ENCODE measurements at places on chromosomes 4 and X.

GRCh38 chr4:74377714-74378113, 12.8 kb downstream of the EREG start:
- no peak for DNase-seq

DNA sequence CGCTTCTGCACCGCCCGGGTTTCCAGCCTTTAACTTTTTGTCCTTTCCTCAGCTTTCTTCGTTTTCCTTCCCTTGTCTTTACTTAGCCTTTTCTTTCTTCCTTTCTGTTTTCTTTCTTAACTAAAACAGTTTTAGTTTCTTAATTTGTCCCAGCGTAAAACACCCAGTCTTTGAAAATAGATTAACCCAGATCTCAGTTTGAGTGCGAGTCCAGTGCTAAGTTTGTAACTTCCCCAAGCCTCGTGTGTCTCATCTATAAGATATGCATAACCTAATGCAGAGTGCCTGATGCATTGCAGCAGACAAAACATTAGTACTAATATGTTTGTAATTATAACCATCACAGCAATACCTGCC, 460 bp upstream of the GEMIN8 start:
- DNase-seq = peak; percentile 6

GRCh38 chr4:110614173-110614963, 8.5 kb downstream of the PITX2 start:
- DNase-seq = no peak

DNA sequence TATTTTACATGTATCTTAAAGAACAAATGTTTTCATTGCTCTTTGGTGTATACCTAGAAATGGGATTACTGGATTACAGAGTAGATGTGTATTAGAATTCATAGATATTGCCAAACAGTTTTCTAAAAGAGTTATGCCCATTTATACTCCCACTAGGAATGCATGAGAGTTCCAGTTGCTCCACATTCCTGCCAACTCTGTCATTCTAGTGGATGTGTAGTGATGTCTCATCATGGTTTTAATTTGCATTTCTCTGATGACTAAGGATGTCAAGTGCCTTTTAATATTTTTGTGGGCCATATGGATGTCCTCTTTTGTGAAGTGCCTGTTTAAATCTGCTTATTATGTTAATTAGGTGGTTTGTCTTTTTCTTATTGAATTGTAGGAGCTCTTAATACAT, 65.6 kb upstream of the BMP2K start:
- no peak for DNase-seq

DNA sequence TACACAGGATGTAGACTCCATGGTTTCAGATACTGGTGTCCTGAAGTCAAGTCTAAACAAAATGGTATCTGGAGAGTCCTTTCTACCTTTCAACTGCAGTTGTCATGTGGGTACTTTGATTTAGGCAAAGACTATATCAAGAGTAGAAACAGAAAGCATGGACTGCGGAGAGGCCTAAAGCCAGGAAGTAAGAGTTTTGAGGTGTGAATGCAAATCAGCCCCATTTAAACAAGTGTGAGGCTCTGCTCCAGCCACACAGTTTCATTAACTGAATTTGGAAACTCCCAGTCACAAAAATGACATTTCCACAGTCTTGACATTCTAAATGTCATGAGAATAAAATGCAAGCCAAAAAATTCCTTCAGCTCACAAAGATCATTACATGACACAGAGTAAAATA, 87.2 kb upstream of the MCF2 start:
- DNase-seq = no peak

DNA sequence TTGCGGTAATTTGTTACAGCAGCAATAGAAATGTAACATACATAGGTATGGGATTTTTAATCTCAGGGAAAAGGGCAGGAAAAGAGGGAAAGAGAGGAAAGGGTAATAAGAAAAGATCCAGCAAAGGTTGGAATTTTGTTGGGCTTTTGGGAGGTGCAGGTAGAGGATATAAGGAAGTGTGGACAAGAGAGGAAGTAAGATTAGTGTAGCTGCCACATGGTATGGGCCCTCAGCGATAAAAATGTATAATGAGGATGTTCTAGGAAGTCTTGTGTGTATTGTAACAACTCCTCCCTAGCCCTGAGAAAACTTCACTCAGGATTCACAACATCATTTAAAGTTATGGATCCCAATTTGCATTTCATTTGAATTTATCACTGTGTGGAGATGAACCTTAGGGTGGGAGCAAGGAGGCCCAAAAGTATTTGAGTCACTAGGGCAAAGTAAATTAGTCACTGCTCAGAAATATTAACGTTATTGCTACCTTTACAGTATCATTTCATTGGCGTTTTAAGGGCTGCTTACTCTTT, 2.8 kb upstream of the IL21 start:
- no peak for DNase-seq

DNA sequence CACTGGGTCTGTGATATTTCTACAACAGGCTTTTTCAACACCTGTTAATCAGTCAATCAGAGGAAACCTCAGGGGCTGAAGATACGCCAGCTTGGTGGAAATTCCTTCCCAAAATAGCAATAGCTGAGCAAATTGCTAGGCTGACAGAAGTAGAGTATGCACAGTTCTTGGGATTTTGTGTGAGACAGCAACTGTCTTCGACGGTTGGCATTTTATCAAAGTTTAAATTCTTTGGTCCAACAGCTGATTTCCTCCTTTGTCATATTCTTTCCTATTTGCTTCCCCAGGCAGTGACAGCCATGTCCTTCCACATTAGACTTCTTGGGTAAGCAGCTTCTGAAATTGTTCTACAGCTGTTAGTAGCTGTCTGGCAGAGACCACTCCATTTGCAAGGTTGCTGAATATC, 8.0 kb upstream of the PALLD start:
- DNase-seq = peak; percentile 4

GRCh38 chr4:84841435-84841834, 125.1 kb downstream of the WDFY3 start:
- DNase-seq = no peak

- DNase-seq = no peak
These were observed 122.3 kb upstream of the TMEM164 start for GRCh38 chrX:109880629-109881028.

GRCh38 chr4:39037941-39038340, 5.7 kb upstream of the TMEM156 start:
- DNase-seq = no peak

- DNase-seq = peak; percentile 10
These were observed 5.6 kb upstream of the CT45A1 start for GRCh38 chrX:135707880-135708279.

DNA sequence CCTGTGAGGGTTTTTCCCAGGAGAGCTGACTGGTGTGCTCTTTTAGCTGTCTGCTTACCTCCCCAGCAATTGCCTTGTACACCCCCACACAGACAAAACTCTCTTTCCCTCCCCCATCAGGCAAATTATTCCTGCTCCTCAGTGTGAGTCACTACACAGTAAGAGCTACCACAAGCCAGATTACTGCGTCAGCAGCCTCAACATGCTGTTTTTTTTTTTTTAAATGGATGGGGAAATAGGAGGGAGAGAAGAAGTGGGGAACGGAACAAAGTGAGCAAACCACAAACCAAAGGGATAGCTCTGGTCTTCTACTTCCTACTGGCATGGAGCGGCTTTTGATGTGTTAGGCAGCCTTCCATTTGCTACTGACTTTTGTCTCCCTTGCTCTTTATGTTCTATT, 107.5 kb upstream of the ACSL4 start:
- peak; percentile 77 for DNase-seq

GRCh38 chr4:112411781-112412550, 104.0 kb downstream of the NEUROG2 start:
- no peak for DNase-seq

GRCh38 chr4:183852910-183853547, 52.1 kb upstream of the STOX2 start:
- DNase-seq = no peak

- no peak for DNase-seq
These were observed 25.2 kb upstream of the SLC2A9 start for GRCh38 chr4:10046471-10046870.

Data from Kasumi-1 (cell line).